ENCODE measurements at places on chromosomes 1 and 21.

GRCh38 chr1:101265684-101266083 is 28.9 kb downstream of the S1PR1 start:
- DNase-seq = no peak

DNA sequence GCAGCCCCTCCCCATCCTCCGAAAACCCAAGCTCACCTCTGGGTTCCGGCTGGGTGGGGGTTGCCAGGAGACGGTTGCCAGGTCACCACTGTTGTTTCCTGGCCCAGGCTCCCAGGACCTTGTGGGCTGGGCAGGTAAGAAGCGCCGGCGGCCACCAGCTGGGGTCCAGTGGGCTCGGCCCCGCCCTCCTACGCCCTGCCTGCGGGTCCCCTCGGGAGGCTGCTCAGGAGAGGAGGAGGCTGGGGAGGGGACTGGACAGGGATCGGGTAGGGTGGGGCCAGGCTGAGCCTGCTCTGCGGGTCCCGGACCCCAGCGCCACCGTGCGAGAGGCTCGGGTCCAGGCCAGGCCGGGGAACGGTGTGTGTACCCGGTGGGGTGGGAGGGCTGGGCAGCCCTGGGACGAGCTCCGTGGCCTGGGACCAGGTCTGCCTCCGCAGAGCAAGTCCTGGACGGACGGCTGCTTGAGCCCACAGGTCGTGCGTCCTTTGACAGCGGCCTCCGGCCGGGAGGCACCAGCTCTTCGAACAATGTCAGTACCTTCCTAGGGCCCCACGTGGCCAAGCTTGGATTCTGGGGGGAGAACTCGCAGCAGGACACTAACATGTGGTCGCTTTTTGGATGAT is at the start of gene TTLL10:
TTLL10 (plus strand) TSS at position 88 of the 623 bp plus-strand sequence. CDS start 5,336 bp downstream, outside the sequence.
- peak; percentile 24 for DNase-seq

DNA sequence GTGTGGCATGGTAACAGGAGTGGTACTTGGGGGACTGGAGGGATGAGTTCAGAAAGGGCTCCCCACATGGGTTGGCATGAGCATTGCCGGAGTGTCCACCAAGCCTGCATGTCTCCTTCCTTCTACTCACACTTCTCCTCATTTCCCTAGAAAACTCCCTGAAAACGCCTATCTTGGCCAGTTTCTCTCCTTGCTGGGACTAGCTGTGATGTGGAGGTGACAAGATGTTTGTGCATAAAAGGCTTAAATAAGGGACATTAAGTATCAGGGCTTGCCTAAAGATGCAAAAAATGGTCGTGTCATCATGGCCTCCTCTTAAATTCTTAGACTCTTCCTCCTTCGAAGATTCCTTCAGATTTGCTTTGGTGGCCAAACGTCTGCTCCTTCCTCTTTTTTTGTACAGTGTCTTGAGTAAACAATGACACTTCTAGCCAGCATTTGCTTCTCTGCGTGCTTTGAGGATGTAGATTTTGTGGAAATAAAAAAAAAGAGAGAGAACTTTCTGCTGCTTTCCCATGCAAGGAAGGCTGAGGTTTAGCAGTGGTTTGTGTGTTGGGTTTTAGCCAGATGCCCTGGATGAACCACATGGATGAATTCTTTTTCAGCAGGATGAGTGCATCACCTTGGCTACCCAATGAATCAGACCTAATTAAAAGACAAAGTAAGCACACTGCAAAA is 239.1 kb upstream of the IRF2BP2 start:
- DNase-seq = no peak

GRCh38 chr1:6244401-6245049 is 546 bp downstream of the HES3 start:
- no peak for DNase-seq

DNA sequence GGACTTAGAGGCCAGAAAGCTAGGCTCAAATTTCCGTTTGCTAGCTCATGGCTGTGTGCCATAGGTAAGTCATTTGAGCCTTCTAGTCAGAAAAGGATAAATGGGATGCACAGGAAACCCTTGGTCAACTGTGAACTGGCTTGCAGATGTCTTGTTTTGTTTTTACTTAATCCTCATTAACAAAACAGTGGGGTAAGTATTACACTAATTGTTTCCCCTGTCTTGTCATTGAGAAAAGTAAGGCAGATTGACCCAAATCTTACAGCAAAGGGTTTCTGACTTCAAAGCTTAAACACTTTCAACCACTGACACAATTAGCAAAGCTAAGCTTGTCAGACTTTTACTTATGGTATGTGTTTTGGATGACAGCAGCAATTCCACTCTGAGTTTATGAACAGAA is 291.3 kb downstream of the NTNG1 start:
- no peak for DNase-seq

DNA sequence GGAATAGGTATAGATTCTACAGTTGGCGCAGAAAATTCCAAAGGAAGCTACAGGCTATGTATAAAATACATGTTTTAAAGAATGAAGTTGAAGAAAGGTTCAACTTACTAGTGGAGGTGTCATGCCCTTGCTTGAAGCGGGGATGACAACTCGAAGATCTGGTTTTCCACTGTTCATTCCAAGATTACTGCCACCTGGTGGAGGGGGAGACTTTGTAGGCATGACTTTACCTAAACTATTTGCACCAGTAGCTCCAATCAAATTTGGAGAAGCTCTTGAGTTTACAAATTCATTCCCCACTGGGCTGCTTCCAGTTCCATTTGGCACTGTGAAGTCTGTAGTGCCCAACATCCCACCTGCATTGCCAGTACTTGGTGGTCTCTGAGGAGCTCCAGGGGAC is 81.7 kb downstream of the AXDND1 start:
- DNase-seq = peak; percentile 6

- peak; percentile 55 for DNase-seq
Observed at GRCh38 chr1:84969489-84970250, 27.2 kb downstream of the MCOLN2 start.

DNA sequence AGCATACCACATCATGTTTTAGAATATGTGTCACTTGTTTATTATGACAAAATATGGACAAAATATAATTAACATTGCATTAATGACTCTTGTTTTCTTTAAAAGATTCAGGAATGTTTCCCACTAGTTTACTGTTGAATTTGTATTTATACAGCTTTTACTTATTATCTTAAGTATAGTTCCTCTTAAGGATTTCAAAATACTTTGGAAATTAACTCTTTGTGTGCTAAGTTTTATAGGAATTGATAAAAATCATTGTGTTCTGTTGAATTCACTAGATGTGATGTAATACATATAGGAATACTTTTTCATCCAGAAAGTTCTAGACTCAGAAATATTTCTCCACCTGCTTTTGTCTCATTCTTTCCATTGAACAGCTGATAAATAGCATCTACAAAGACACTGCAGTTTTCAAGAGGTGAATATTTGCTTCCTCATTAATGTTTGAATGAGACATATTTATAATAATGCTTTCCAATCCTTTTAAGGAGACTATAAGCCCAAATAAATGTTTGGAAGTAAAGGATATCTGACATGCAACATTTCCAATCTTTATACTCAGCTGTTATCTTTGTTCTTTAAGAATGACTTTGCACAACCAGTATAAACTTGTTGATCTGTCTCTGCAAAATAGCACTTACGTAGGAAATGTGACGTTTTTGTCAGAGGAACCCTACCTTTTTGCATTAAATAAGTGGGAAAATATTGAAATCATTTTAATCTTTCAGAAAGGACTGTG is 38.4 kb upstream of the SAMSN1 start:
- no peak for DNase-seq

DNA sequence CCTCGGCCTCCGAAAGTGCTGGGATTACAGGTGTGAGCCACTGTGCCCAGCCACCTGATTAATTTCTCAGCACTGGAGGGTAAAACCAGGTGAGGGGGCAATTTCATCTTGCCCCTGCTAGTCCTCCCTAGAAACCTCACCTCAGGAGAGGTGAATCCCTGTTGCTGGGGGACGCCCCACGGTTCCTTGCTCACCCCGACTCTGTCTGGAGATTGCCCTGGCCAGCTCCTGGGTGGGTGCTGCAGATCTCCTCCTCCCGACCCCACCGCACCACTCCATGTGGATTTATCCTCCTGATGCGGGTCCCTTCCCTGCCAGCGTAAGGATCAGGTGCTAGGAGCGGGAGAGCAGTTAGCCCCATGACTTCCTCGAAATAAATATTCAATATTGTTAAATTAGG is 34.9 kb downstream of the PDPN start:
- no peak for DNase-seq

GRCh38 chr1:69710484-69711189 is 142.9 kb downstream of the LRRC7 start:
- no peak for DNase-seq

DNA sequence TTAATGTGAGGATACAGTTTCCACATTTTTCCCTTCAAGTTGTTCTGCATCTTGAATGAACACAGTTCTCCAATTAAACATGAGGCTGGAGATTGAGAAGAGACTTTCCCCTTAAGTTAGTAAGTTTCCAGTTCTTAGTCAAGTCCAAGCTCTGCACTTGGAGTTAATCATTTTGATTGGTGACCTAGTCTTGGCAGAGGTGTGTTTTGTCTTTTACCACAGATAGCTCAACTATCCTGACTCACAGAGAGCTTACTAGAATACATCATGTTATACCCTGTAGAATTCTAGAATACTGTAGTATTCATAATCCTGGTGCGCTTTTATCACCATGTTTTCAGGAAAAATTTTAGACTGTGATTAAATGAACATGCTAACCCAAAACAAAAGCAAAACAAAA is 129.2 kb downstream of the CYYR1 start:
- DNase-seq = no peak

- no peak for DNase-seq
Observed at GRCh38 chr1:156751451-156751756, at the start of gene HDGF. TSS of gene HDGF (minus strand) at chr1:156751675. CDS start at chr1:156751429, 246 bp downstream.

GRCh38 chr1:19654886-19655717 is 9.6 kb upstream of the HTR6 start:
- DNase-seq = no peak

DNA sequence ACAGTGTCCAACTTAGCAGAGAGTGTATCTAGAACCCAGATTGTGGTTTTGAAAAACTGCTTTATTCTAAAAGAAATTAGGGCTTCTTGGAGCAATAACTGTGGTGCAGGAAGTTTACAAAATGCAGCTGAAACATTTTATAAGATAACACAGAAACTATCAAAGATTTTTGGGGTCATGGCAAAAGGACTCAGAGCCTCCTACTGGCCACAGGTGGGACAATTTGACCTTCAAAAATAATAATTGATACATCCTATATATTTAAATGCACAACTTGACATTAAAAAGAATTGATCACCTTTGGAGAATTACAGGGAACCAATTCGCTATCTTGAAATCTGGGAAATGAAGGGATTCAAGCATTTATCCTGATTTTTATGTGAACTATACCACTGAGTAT is 235.2 kb downstream of the RPS6KC1 start:
- DNase-seq = no peak

- no peak for DNase-seq
Observed at GRCh38 chr1:213276236-213276635, 225.2 kb downstream of the RPS6KC1 start.

- DNase-seq = no peak
Observed at GRCh38 chr1:50620680-50621329, 197.6 kb upstream of the DMRTA2 start.

- DNase-seq = no peak
Observed at GRCh38 chr1:224058303-224058702, 55.6 kb upstream of the FBXO28 start.

- no peak for DNase-seq
Observed at GRCh38 chr1:11535761-11536572, 57.0 kb downstream of the DISP3 start.

DNA sequence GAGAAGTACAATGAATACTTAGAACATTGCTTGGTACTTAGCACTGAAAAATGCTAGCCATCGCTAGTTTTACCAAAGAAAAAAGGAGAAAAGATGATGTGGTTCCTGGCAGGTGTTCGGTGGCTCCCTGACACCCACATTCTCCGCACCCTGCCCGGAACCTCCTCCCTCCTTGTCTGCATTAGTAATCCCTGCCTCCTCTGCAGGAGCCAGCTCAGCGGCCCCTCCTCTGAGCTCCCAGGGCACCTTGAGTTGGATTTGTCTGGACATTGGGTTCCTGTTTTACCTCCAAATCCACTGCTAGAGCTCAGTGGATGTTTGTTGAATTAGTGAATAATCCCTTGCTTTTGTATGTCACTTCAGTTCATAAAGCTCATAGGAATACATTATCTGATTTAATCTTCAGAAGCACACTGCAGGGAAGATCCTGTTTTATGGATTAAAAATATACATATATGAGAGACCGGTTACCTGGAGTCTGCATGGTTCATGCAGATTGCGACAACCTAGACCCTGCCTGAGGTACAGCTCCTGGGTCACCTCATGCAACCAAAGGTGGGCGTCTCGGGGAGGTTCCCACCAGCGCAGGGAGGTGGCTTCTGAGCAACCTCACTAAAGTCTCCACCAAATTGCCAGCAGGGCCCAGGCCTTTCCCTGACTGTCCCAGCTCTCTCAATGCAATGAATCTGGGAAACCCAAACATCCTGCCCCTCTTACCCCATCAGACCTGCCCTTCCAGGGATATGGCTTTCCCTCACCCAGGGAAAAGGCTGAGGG is 24.2 kb downstream of the PCAT6 start:
- peak; percentile 48 for DNase-seq

GRCh38 chr21:25640202-25640942 is 1.3 kb downstream of the JAM2 start:
- no peak for DNase-seq

- no peak for DNase-seq
Observed at GRCh38 chr1:117565076-117565556, 40.7 kb upstream of the TENT5C start.

- no peak for DNase-seq
Observed at GRCh38 chr1:57887964-57888491, 464.2 kb upstream of the DAB1 start.

DNA sequence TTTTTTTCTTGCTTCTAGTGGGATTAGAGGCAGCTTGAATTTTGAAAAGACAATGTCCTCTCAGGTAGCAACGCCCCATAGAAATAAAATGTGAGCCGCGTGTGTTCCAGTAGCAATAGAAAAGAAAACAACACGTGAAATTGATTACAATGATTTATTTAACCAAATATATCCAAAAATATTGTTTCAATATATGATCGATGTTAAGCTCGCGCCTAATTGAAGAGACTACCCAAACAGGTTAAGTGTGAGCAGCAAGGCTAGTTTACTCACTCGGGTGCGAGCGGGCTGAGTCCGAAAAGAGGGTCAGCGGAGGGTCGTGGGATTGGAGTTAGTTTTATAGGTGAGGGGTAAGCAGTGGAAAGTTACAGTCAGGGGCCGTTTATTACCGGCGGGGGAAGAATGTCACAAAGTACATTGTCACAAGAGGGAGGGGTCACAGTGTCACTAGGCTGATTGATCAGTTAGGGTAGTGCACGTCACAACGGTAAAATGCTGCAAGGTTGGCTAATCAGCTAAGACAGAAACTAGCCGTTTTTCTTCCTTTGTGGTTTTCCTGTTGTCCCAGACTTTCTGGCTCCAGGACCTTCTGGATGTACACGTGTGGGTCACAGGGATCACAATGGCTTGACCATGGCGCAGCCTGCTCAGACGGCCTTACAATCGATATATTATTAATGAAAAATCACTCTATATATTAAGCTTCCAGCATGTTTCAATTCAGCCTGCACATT is 697 bp upstream of the ZNF670 start:
- DNase-seq = peak; percentile 9

- no peak for DNase-seq
Observed at GRCh38 chr21:30238168-30238567, 22.3 kb upstream of the CLDN8 start.

GRCh38 chr1:199751506-199751905 is 276.0 kb upstream of the NR5A2 start:
- no peak for DNase-seq

- DNase-seq = no peak
Observed at GRCh38 chr1:147611021-147611426, 59.3 kb downstream of the ACP6 start.

- DNase-seq = peak; percentile 71
Observed at GRCh38 chr1:203287109-203287893, 18.0 kb upstream of the BTG2 start.

GRCh38 chr1:39788758-39789570 is at the start of gene BMP8B:
TSS of gene BMP8B (minus strand) at chr1:39788865. CDS start at chr1:39788485, 380 bp downstream.
- DNase-seq = peak; percentile 45

All from activated CD4-positive, alpha-beta T cell treated with anti-CD3 and anti-CD28 coated beads, Interleukin-2, amount 50 U/mL, for 48 hours (primary cell).